NCI-H1105 treated with DMSO at 0.1 percent for 48 hours (cell line): ENCODE measurements at places on chromosomes 3 and 15.

GRCh38 chr3:25856902-25857518, 67.1 kb downstream of the OXSM start:
- DNase-seq = peak; percentile 9

DNA sequence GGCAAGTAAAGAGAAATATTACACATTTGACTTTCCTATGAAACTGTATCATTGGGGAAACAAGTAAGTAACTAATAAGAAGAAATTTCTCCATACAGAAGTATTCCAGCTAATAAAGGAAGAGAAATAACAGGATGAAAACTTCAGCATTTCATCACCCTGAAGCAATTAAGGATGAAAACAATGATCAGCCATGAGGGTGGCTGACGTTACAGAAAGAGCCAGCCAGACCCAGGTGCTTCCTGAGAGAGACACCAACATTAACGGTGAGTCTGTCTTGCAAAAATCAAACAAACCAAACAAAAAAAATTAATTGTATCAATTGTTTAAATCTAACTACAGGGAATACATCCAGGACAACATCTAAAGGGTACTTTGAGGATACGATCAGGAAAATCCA, 190.0 kb downstream of the ARRDC4 start:
- DNase-seq = no peak

GRCh38 chr15:29688506-29689286, 133.6 kb downstream of the TJP1 start:
- DNase-seq = no peak

- DNase-seq = no peak
Measured at GRCh38 chr3:101806491-101806890, 27.5 kb downstream of the NXPE3 start.
